Right cardiac atrium (tissue), 5 donors: ENCODE measurements at places on chromosomes 7 and 10. TPM values are rescaled to one million over a fixed set of nuclear protein-coding genes. Genes with fewer than 3 reads are reported as not detected.

OR6V1 gene
- total RNA-seq, result not detected

ELOVL3 gene
- total RNA-seq, result 0.17 TPM

GRCh38 chr7:77799078-77799964, 748 bp downstream of the PHTF2 start:
- peak; percentile 75 for DNase-seq

ANXA11 gene
- 424 TPM for total RNA-seq

DPYSL4 gene
- 1.9 TPM for total RNA-seq

MLXIPL gene
- 5.9 TPM for total RNA-seq

SVOPL gene
- total RNA-seq, result not detected

DNA sequence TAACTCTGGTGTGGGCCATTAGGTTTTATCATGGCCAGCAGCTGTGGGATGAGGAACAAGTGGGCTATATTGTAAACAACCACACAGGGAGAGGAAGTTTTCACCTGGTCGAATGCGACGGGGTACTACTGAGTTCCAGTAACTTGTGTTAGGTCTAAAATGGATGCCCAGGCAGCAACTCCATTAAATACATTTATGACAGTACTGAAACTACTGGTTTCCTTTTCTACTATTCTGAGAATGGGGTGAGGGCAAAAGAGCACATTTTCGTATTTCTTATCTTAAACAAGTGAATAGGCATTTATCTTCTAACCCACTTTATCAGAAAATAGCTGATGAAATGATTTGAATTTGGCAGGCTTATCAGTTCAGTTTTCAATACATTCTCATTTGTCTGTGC, 109.7 kb downstream of the C1GALT1 start:
- no peak for DNase-seq

GRCh38 chr10:20903635-20904390, 6.7 kb upstream of the NEBL start:
- no peak for DNase-seq

GRCh38 chr10:132360766-132361447, 28.9 kb downstream of the LRRC27 start:
- DNase-seq, result no peak

DNA sequence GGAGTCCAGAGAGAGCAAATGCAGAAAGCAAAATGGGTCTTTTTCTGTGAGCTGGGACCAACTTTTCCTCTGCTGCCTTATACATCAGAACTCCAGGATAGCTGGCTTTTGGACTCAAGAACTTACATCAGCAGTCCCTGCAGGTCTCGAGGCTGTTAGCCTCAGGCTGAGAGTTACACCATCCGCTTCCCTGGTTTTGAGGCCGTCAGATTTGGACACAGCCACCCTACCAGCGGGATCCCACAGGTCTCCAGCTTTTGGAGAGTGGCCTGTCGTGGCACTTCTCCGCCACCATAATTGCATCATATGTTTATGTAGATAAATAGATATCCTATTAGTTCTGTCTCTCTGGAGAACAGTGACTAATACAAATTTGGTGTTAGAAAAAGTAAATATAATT, 64.2 kb downstream of the TRIL start:
- DNase-seq, result no peak

TAF6 gene
- 34.4 TPM for total RNA-seq
